Esophagus squamous epithelium (tissue), 5 donors: ENCODE measurements at places on chromosomes 6 and 20.

DNA sequence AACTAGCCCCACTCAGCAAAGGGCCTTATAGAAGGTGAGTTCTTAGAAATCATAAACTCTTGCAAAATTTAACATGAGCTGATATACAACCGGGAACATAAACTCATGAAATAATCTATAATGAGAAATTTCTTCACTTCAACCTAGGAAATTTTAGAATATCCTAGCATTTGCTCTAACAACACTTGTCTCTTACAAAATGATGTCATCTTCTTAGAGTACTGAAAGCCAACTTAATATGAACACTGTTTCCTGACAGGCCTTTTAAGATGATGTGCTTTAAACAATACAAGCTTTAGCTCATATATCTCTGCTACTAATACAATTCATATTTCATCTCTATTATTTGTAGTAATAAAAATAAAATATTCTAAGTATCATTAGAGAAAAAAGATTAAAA, 932 bp downstream of the PACRG start:
- H3K36me3 ChIP-seq: no peaks in the 10 kb centered on the region
- DNase-seq: no peak
- H3K4me1 ChIP-seq: no peaks in the 10 kb centered on the region
- no peak overlapping the region for H3K27ac ChIP-seq
- H3K4me3 ChIP-seq: no peak overlapping the region
- no peaks in the 10 kb centered on the region for H3K27me3 ChIP-seq

- DNase-seq: no peak
- H3K27ac ChIP-seq: peak overlapping the region; percentile 19
- H3K27me3 ChIP-seq: no peaks in the 10 kb centered on the region
- H3K4me3 ChIP-seq: no peak overlapping the region
- H3K36me3 ChIP-seq: no peaks in the 10 kb centered on the region
These were observed 85.5 kb upstream of the ZNF217 start for GRCh38 chr20:53678990-53679596.

DNA sequence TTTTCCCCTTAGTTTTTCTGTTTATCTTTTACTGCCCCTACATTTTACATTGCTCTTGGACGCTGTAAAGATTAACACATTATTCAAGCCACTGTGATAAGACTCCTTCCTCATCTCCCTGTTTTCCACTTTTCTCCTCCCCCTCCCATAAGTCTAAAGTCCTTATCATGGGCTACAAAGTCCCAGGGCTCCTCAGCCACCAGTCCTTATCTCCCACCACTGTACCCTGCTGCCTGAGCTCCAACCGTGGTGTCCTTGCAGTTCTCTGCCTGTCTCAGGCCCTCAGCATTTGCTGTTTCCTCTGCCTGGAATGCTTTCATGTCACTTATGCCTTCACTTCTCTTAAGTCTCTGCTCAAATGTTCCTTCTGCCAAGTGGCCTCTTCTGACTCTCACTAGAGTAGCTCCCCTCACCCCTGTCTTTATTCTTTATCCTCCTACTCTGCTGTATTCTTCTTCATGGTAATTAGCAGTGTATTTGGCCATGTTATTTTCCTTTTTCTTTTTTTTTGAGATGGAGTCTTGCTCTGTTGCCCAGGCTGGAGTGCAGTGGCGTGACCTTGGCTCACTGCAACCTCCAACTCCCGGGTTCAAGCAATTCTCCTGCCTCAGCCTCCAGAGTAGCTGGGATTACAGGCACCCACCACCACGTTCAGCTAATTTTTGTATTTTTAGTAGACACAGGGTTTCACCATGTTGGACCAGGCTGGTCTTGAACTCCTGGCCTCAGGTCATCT, 10.8 kb upstream of the LATS1 start:
- no peak for DNase-seq
- no peak overlapping the region for H3K4me3 ChIP-seq
- peaks cover 9% of the 10 kb centered on the region for H3K36me3 ChIP-seq
- peak overlapping the region; percentile 9 for H3K27ac ChIP-seq

GRCh38 chr20:53869466-53870258, 200.7 kb downstream of the BCAS1 start:
- no peak overlapping the region for H3K4me3 ChIP-seq
- DNase-seq: no peak
- H3K4me1 ChIP-seq: peaks cover 84% of the 10 kb centered on the region
- H3K36me3 ChIP-seq: no peaks in the 10 kb centered on the region

- H3K36me3 ChIP-seq: no peaks in the 10 kb centered on the region
- no peak overlapping the region for H3K27ac ChIP-seq
These were observed 41.9 kb downstream of the SYCP2 start for GRCh38 chr20:59891581-59891980.

DNA sequence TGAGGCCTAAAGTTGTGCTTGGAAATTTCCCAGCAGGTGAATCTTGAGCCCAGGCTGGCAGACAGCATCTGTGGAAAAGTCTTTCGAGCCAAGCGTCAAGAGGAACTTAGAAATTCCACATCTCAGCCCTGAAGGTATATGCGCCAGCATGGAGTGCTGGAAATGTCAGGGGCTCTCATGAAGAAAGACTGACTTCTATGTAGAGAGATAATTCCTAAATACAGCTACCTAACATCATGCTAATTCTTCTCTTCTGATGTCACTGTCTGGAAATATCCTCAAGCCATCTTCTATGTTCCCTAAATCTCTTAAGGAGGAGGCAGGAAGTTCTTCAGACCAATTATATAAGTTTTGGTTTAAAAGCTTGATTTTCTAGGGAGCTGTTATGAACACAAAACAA, 492.4 kb upstream of the MARCKS start:
- H3K27ac ChIP-seq: no peak overlapping the region
- H3K27me3 ChIP-seq: no peaks in the 10 kb centered on the region
- DNase-seq: no peak
- H3K4me1 ChIP-seq: peaks cover 5% of the 10 kb centered on the region
- no peak overlapping the region for H3K4me3 ChIP-seq
